ENCODE measurements at places on chromosomes 5 and 9.
A peak's percentile ranks its signal among the peaks of the same experiment; 100 is the strongest.

GRCh38 chr9:34948451-34948850 lies 9.6 kb upstream of the PHF24 start:
- no peak for DNase-seq

DNA sequence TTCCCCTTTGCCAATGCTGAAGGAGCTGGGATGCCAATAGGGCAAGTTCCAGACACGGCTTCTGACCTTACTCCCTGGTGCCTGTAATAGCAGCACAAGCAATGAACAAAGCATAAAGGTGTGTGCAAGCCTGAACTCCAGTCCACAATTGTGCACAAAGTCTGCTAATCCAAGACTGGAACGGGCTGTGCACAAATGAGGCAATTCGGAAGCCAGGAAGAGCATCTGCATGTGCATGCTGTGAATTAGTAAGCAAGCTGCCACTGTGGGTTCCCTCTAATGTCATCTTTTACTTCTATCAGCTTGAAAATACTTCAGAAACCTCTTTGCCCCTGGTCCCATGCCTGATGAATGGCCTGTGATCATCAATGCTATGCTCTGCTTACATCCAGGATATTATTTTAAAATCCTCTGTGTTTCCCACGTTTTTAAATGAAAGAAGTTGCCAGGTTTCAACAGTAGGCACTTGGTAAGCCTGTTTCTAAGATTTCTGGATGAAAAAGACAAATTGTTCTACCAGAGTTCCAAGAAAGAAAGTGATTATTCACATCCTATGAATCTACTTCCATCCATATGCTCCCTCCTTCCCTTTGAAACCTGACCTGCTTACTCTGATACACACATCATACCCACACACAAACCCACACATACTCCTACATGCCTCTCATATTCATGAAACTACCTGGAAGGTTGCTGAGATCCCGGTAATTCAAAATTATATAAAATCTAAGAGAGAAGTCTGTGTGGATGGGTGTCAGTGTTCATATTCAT lies 165.7 kb downstream of the KCTD16 start:
- no peak for DNase-seq

DNA sequence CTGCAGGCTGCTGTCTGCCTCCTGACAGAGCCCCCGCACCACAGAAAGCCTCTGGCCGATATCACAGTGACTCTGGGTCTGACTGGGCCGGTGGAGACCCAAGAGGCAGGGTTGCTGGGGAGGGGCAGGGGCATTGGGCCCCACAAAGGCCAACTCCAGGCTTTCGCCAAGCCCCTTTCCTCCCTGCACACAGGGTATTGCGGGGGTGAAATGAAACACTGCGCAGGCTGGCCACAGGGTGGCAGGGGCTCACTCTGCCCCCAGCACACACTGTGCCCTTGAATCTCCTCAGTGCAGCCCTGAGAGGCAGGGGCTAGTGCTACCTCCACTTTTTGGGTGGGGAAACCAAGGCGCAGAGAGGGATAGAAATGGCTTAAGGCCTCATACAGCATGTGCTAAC lies 44.6 kb downstream of the BARX1 start:
- no peak for DNase-seq

DNA sequence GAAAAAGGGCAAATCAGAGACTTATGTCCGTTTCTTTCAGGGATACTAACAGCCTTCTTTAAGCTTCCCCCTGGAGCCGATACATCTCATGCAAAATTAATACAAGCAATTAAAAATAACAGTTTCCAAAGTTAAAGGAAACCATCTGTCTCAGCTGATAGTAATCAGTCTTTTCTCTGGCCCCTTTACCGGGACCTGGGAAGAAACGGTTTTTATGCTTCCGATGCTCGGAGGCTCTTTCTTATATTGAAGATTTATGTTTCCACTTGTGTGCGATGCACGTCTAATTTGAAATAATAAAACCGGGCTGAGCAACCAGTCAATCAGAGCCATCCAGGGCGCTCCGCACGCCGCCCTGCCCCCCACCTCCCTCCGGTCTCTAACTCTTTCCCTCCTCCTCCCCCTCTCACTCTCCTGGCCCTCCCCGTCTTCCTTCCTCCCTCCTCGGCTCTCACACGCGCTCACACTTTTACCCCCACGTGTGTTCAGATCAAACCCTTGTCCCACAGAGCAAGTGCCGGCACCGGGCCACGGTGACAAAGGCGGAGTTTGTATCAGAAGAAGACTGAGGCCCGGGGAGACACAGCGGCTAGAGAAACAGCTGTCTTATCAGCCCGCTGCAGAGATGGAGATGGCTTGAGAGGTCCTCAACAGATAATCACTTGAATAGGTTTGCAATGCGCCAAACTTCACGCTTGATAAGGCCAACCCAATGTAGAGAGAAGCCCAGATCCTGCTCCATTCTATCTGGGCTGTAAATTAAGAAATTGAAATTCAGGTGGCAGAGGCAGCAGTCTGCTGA lies 5.1 kb upstream of the ELAVL2 start:
- DNase-seq = no peak

GRCh38 chr9:135536216-135536615 lies 9.7 kb upstream of the OBP2A start:
- no peak for DNase-seq

GRCh38 chr9:68717552-68718443 lies 12.8 kb downstream of the PIP5K1B start:
- DNase-seq = no peak

DNA sequence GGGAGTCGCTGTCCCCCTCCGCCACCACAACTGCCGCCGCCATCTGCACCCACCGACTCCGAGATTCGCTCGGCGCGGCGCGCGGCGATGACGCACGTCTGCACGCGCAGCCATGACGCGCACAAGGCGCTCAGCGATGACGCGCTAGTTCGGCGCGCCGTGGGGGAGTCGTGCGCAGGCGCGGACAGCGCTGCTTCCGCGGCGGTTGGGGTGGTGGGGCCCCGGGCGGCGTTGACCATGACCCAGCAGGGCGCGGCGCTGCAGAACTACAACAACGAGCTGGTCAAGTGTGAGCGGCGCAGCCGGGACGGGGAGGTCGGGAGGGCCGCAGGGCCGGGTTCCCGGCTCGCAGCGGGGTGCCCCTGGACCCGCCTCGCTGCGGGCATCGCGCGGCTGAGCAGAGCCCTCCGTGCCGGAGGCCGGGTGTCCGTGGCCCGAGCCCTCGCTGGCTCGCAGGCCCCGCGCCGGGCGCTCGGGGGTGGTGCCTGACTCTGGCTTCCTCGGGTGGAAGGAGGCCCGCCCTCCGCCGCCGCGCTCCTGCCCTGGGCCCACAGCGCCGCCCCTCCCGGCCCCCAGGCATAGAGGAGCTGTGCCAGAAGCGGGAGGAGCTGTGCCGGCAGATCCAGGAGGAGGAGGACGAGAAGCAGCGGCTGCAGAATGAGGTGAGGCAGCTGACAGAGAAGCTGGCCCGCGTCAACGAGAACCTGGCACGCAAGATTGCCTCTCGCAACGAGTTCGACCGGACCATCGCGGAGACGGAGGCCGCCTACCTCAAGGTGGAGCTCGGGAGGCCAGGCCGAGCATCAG lies at the start of the genes ANAPC2 and SSNA1:
Gene ANAPC2 (minus strand): TSS at position 71 of the 807 bp plus-strand sequence. CDS start 28 bp downstream, at position 43.
Gene SSNA1 (plus strand): TSS at position 187 of the 807 bp plus-strand sequence. CDS start 51 bp downstream, at position 238.
- DNase-seq = peak; percentile 92

DNA sequence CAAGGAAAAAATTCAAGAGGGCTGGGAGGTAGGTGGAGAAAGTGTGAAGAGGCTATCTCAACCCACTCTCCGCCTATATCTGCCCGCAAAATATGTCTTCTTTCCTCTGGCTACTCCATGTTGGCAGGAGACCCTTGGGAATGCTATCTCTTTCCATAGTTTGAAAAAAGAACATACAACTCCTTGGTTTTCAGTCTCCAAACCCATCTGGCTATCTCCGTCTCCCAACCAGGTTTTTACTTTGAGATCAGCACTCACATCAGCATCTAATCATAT lies 109.9 kb upstream of the IFNE start:
- DNase-seq = no peak

DNA sequence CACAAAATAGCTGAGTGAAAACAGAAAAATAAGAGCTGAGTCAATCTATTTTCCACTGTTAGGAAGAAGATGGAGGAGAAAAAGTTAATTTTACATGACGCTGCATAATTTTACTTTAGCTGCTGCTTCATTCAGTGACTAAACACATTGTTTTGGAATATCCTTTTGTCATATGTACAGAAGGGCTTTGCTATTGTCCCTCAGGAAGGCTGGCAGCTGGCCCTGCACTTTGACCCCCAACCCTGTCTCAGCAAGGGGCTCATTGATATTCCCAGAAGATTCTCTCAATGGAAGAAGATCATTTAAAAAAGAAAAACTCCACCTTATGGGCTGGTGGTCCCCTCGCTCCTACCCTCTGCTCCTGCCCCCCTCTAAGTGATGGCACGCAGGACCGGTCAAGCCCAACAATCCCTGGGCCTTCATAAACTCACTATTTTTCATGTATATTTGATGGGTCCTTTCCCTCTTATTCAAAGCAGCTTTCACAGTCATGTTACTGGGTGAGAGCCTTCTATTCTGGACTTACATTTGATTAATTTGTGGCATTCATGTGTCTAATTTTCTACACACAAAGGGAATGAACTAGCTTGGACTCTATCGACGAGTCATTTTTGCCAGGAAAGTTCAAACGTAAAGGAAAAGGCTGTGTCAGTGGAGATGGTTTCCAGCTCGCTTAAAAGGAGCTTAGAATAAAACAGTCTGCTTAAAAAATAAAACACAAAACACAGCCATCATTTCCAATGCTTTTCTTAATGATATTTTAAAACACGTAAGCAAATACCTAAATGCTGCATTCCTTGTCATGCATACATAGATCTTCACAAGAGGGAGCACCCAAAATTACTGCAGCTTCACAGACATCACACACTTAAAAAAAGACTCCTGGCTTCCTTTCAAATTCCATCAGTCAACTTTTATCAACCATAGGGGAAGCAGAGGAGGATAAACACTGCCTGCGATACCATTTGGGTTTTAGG lies 104.7 kb downstream of the EFNA5 start:
- DNase-seq = no peak

DNA sequence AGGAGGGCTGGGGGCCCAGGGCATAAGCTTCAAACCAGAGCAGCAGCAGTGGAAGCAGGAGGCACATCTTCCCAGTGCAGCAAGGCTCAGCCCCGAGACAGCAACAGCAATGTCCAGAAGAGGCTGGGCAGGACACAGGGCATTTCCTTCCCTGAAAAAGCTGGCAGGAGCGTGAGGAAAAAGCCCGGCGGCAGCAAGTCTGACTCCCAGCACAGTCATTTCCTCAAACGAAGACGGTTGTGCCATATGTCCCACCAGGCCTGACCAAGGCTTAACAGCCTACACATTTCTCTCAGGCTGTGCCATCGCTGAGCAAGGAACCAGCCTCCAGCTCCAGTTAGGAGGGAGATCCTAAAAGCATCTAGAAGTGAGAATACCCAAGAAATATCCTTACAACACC lies 74.5 kb downstream of the APTX start:
- no peak for DNase-seq

- DNase-seq = no peak
Observed at GRCh38 chr9:72579190-72579589, 57.8 kb downstream of the TMC1 start.

- DNase-seq = no peak
Observed at GRCh38 chr5:57683036-57683630, 200.5 kb upstream of the ACTBL2 start.

DNA sequence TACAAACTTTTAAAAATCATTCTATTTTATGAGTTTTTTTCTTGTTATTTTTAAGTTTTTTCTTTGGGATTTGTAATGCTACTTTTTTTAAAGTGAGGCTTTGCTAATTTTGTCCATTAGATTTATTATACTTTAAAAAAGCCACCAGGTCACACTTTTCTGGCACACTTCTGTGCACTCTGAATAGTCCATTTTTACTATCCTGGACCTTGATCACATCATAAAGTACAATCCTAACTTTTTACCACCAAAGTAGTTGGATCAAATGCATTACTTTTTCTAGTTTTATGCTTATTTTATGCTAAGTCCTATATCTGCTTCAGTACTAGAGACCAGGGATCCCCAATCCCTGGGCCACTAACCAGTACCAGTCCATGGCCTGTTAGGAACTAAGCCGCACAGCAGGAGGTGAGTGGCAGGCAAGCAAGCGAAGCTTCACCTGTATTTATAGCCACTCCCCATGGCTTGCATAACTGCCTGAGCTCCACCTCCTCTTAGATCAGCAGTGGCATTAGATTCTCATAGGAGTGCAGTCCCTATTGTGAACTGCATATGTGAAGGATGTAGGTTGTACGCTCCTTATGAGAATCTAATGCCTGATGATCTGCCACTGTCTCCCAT lies 16.0 kb downstream of the FRRS1L start:
- no peak for DNase-seq

DNA sequence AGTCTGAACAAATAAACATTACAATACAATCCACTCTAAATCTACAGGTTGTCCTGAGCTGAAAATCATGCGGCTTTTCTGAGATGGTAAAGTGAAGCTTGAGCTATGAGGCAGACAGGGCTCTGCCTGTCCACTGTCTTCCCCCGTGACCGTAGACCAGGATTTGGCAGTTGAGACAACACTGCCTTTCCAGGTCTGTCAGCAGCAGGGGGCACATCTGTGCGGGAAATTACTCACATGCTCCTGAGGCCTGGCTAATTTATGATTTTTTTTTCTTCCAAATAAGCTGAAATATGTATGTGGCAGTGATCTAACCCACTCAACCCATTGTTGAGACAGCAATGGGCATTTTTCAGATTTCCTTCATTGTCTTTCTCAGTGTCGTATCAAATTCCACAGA lies 307.9 kb downstream of the FBXL7 start:
- DNase-seq = peak; percentile 82

GRCh38 chr5:127353327-127353726 lies 62.7 kb downstream of the MEGF10 start:
- peak; percentile 91 for DNase-seq

DNA sequence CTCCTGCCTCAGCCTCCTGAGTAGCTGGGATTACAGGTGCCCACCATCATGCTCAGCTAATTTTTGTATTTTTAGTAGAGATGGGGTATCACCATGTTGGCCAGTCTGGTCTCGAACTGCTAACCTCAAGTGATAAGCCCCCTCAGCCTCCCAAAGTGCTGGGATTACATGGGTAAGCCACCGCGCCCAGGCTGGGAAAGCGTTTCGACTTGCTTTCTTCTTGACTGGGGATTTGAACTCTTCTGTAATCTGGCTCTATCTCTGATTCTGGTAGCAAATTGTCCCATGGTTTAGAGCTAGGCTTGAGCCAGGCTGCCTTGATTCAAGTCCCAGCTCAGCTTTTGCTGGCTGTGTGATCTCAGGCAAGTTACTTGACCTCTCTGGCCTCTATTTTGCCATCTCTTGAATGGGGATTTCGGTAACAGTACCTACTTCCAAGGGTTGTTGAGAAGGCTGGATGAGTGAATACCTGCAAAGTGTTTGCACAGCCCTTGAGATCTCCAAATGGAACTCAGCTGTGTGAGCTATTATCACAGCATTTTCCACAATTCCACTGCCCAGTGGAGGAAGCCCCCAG lies 20.5 kb upstream of the MVB12B start:
- DNase-seq = no peak

GRCh38 chr9:71269859-71270258 lies 148.4 kb upstream of the TRPM3 start:
- DNase-seq = no peak

GRCh38 chr9:134770972-134771971 lies 109.3 kb upstream of the FCN2 start:
- DNase-seq = no peak

Measured in pons (tissue), 1 donor.